ENCODE measurements at places on chromosomes 2 and 18.
A peak's percentile ranks its signal among the peaks of the same experiment; 100 is the strongest.

DNA sequence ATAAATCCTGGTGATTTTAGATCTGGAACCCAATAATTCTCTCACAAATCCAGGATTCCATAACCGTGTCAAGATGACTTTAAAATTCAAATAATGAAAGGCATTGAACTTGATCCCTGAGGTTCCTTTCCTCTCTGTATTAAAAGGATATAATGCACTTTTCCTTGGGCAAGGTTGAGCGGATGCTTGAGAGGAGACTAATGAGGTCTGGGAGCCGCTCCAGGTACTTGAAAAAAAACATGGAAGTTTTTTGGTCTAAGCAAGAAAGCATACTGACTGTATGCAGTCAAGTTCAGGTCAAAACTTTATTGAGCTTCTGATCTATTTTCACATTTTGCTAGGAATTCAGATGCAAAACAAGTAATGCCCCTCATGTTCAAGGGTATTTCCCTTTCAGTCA is 318.5 kb downstream of the RAD51AP2 start:
- DNase-seq: no peak

DNA sequence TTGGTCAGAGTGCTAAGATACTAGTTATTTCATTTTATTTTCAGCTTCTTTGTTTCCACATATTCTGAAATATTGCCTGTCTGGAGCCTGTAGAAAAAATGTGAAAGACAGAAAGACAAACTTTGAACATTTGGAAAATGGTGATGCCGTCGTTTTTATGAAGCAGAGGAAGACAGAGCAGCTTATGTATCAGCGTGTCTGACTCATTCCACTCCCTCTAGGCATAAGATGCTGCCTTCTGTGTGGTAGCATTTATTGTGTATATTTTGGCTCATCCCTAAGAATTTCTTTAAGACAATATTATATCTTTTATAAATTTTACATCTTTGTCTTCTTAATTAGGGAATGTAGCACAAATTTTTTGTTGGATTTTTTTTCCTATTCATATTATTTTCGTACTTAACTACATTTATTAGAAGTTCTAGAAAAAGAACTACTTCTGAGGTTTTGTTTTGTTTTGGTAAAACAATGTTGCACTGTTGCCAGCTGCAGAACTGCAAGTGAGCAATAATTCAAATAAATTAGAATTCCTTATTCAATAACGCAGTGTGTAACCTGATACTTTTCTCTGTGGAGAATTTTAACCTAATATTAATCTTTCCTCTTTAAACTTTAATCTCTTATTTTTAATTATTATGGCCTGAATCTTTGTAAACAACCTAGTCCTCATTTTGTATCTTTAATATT is 300.4 kb downstream of the ZNF407 start:
- no peak for DNase-seq

DNA sequence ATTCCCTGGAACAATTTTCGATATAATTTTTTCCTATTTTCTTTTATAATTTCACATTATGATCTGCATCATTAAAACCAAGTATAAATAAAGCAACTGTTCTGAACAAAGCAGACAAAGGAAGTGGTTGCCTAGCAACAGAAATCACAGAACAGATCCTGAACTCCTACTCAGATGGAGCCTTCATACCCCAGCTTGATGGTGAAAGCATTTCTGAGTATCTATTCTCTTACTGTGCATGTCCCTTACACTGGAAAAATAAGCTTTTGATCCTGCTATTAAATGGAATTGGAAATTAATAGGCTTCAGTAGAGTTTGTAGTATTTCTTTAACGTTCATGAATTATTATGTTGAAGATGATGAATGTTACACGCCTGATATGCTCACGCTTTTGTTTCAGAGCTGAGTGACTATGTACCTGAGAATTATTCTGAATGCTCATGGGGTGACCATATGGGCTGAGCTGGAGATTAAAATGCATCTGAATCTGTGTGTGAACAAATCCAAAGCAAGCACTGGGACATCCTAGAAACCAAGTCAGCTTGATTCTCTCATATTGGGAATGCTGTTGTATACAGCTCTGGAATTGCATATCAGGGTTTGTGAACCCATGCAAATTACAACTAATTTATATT is 254.0 kb downstream of the KCNJ3 start:
- no peak for DNase-seq

- DNase-seq: no peak
Measured at GRCh38 chr2:98731041-98731893, at the start of gene MGAT4A. Gene MGAT4A (minus strand): TSS chr2:98731132. CDS start chr2:98726332, 4,800 bp downstream.

GRCh38 chr2:10634495-10634894 is 55.3 kb downstream of the NOL10 start:
- DNase-seq: no peak

GRCh38 chr2:119108186-119108585 is 50.4 kb downstream of the C1QL2 start:
- DNase-seq: no peak

DNA sequence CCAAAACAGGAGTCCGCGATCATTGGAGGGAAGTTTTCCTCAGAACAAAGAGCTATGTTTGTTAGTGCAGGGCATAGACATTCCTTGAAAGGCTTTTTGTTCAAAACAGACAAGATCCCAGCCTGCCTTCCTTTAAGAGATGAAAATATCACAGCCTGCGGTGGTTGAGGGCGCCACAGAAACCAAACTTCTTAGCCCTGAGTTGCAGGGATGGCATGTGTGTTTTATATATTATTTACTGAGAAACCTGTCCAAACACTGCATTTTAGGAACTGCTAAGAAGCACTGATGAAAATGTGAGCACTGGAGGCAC is 57.5 kb upstream of the TMEM178A start:
- no peak for DNase-seq

- no peak for DNase-seq
Measured at GRCh38 chr2:44250376-44250775, 24.9 kb upstream of the SLC3A1 start.

DNA sequence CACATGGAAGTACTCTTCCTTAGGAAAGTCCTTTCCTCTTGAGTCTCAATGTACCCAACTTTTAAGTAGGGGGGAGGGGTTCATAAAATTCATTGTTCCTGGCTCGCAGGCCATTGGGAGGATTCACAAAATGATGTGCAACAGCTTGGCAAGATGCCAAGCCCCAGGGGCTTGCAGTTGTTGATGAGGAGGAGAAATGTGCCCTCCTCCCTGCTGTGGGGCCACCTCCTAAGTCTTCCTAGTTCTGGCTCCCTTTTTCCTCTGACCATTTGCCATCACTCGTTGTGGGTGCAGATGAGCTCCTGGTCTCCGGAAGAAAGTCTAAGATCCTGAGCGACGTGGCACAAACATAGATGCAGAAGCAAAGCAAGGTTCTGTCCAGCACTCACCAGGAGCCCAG is 435.4 kb downstream of the EIPR1 start:
- DNase-seq: no peak

DNA sequence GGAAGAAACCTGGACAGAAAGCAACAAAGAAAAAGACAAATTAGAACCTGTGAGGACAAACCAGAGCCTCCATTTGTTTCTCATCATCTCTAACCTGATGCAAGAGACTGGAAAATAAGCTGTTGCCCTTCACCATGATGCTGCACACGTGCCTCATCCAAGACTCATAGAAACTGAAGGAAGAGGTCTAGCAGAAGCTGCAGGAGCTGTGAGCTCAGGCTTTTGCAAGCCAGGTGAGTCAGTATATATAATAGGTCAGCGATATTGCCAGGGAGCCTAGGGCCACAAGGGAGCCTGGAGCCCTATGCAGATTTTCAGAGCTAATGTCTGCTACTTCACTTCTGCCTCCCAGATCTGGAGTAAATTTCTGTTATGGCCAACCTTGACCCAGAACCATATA is 163.1 kb downstream of the LNPK start:
- DNase-seq: no peak

- no peak for DNase-seq
Measured at GRCh38 chr2:62197925-62198633, 2.2 kb downstream of the B3GNT2 start.

GRCh38 chr2:177014946-177015345 is 197.6 kb upstream of the HNRNPA3 start:
- DNase-seq: no peak

GRCh38 chr2:118123561-118124232 is 35.4 kb downstream of the INSIG2 start:
- peak; percentile 85 for DNase-seq

DNA sequence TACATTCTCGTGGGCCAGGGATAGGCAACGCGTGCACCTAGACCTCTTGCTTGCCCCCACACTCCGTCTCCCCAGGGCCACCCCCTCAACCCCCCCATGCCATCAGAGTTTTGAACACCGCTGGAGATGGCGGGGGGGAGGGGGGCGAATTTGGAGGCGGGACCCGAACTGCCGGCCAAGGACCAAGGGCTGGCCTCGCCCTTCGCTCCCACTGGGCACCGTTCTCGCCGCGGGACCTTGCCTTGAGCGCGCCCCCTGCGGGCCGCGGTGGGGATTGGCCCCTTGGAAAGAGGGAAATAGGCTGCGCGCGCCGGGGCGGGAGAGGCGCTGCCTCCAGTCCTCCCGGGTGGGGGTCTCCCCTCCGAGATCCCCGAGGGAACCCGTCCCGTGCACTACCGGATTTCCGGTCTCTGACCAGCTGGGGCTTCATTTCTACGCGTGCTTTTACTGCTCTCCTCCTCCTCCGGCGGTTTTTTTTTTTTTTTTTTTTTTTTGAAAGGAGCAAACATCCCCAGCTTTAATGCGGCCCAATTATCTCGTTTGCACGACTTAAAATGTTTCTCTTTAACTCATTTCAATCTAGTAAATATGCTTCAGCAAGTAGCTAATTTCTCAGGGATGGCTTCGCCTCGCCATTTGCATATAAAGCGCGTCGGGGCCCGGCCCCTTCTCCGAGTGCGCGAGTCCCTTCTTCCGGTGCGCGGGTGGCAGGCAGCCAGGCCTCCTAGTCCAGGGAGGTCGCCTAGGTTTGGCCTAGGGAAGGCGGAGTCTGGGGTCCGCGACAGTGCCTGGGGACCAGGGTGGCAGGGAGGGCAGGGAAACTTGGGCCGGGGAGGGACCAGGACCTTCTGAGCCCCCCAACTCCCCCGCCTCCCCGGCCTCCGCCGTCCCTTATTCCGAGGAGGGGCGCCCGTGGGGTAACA is 10.0 kb upstream of the GBX2 start:
- DNase-seq: no peak

- no peak for DNase-seq
Measured at GRCh38 chr2:180646756-180647155, 333.6 kb upstream of the UBE2E3 start.

DNA sequence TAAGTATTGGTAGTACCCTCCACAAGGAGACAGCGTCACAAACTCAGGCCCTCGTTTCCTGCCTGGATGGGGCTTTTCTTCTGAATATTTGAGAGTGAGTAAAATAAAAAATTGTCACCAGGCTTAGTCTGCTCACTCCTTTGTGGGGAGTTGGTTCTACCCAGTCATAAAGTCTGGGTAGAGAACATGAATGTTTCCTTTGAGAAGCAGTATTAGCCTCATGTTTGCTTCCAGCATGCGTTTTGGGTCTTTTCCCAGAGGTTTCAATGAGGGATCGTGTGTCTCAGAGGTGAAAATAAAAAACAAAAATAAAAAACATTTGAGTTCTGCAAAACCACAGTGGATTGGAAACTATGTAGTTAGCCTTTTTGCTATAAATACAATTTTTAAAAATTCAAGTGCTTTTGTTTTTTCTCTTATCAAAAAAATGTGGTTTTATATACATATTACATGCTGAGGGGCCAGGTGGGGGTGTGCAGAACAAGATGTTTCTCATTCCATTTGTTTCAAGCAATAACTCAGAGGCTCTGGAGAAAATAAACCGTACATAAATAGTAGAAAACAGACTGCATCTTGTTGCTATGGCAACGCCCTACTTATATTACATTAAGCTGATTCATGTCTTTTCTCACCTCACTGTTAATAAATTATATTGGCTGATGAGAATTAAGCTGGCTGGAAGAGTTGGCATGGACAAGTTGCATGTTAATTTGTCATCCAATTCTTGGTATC is 225.4 kb upstream of the FBXO11 start:
- no peak for DNase-seq

- DNase-seq: no peak
Measured at GRCh38 chr2:181674461-181674860, 5.9 kb downstream of the NEUROD1 start.

- no peak for DNase-seq
Measured at GRCh38 chr2:203025592-203025991, 10.9 kb downstream of the NBEAL1 start.

- no peak for DNase-seq
Measured at GRCh38 chr2:235302263-235302662, 191.6 kb upstream of the AGAP1 start.

DNA sequence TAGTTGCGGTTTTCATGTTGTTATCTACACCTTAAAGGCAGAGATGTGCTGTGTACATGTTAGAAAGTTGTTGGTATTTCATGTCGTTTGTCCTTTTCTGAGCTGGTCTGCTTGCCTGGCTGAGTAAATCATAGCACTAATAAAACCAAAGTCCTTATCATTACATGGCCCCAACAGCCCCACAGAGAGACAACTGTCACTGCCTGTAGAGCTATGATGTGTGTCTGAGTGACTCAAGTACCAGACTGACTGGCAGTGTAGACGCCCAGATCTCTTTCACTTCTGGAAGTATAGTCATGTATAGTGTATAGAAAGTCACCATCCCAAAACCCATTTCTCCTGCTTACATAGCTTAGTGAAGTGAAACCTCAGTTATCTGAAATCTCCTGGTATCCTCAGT is 4.3 kb downstream of the SOCS6 start:
- DNase-seq: no peak

DNA sequence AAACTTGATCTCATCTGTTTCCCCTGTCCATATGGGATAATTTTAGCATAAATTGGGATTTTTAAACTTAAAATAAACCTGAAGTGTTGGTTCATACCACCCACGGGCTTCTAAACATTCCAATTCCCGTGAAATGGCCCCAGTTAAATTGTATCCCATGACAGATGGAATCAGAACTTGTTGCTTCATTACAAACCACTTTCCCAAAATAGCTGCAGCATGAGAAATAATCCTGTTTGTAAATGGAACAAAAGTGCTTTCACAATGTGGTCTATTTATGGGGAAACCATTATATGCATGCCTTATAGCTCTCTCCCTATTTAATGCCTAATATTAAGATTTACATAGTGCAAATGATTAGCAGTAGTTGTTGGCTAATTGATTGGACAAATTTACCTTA is 15.9 kb downstream of the SCG2 start:
- no peak for DNase-seq

DNA sequence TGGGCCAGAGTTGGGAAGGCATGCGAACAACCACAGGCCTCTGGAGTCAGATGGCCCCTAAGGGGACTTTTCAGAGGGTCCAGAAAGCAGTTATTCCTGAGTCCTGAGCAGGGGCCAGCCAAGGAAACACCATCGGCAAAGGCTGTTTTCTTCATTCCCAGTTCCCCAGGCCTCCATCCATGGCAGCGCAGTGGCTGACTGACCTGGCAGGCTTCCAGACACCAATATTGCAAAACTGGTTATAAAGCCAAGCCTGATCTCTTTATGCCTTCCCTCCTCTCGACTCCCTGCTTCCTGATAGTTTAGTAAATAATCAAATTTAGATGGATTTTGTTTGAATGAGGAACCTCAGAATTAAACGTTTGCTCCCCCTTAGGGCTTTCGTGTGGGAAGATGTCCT is 133.4 kb upstream of the ITGA6 start:
- DNase-seq: no peak

GRCh38 chr2:98577313-98577712 is 31.0 kb downstream of the COA5 start:
- no peak for DNase-seq
